ENCODE measurements at places on chromosomes 3 and 15. TPM values are rescaled to one million over a fixed set of nuclear protein-coding genes. Genes with fewer than 3 reads are reported as not detected.
A peak's percentile ranks its signal among the peaks of the same experiment; 100 is the strongest.

GRCh38 chr3:148077318-148077923, 620.3 kb upstream of the AGTR1 start:
- H3K36me3 ChIP-seq, result no peaks in the 10 kb centered on the region
- H3K27me3 ChIP-seq, result no peaks in the 10 kb centered on the region
- no peak overlapping the region for H3K4me3 ChIP-seq
- DNase-seq, result no peak

- H3K27ac ChIP-seq, result peak overlapping the region; percentile 30
- DNase-seq, result peak; percentile 19
- H3K27me3 ChIP-seq, result peaks cover 1% of the 10 kb centered on the region
- no peaks in the 10 kb centered on the region for H3K36me3 ChIP-seq
- H3K4me3 ChIP-seq, result no peak overlapping the region
These were observed 31.2 kb downstream of the RYR3 start for GRCh38 chr15:33341953-33342352.

GRCh38 chr15:60079210-60079609, 75.1 kb downstream of the FOXB1 start:
- H3K27me3 ChIP-seq, result peaks cover 2% of the 10 kb centered on the region
- DNase-seq, result no peak
- no peak overlapping the region for H3K27ac ChIP-seq
- no peak overlapping the region for H3K4me3 ChIP-seq
- no peaks in the 10 kb centered on the region for H3K36me3 ChIP-seq

DNA sequence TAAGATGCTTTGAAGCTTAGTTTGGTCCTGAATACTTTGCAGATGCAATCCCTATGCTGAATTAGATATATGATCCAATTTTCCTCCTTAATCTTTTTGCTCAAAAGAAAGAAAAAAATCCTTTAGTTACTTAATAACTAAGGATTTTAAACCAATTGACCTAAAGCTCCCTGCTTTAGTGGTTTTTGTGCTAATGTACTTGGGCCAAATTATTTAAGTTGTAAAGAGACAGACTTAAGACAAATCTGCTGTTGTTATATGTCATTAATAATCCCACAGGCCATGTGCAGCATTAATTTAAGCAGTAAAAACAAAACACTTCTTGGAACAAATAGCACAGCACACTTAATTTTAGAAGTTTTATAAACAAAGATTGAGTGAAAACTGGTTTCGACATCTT, 776.1 kb upstream of the SEMA6D start:
- DNase-seq, result no peak
- H3K27me3 ChIP-seq, result no peaks in the 10 kb centered on the region
- H3K4me3 ChIP-seq, result no peak overlapping the region
- H3K4me1 ChIP-seq, result no peaks in the 10 kb centered on the region
- H3K27ac ChIP-seq, result no peak overlapping the region

- no peak overlapping the region for H3K27ac ChIP-seq
- no peaks in the 10 kb centered on the region for H3K36me3 ChIP-seq
- H3K4me1 ChIP-seq, result peaks cover 34% of the 10 kb centered on the region
- no peak for DNase-seq
- peaks cover 3% of the 10 kb centered on the region for H3K27me3 ChIP-seq
- no peak overlapping the region for H3K4me3 ChIP-seq
These were observed 39.2 kb upstream of the DLG1 start for GRCh38 chr3:197337656-197338055.

- H3K36me3 ChIP-seq, result no peaks in the 10 kb centered on the region
- H3K27me3 ChIP-seq, result peaks cover 1% of the 10 kb centered on the region
- no peak overlapping the region for H3K27ac ChIP-seq
- DNase-seq, result no peak
These were observed 116.8 kb downstream of the FBLN2 start for GRCh38 chr3:13665582-13666226.

GRCh38 chr3:104990758-104991157, 376.0 kb upstream of the ALCAM start:
- DNase-seq, result no peak
- H3K27me3 ChIP-seq, result peaks cover 2% of the 10 kb centered on the region
- H3K27ac ChIP-seq, result no peak overlapping the region
- peaks cover 4% of the 10 kb centered on the region for H3K4me1 ChIP-seq
- no peaks in the 10 kb centered on the region for H3K36me3 ChIP-seq

- H3K27me3 ChIP-seq, result peaks cover 8% of the 10 kb centered on the region
- H3K4me3 ChIP-seq, result no peak overlapping the region
- peaks cover 43% of the 10 kb centered on the region for H3K4me1 ChIP-seq
- H3K36me3 ChIP-seq, result no peaks in the 10 kb centered on the region
- DNase-seq, result no peak
These were observed 44.6 kb upstream of the LIMD1 start for GRCh38 chr3:45549961-45550360.

DNA sequence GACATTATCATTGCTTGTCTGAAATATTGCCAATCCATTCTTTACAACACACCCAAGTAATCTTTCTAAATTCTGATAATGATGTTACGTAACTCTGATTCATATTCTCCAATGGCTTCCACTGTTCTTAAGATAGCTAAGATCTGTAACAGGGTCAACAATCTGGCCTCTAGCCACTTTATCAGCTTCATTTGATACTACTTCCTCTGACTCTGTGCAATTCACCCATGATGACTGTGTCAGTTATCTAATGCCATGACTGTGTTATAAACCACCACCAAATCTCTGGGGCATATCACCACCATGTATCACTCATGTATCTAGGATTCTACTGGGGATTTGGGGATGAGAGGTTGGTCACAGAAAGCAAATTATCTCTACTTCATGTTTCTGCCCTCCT, 44.0 kb downstream of the CD200 start:
- H3K27me3 ChIP-seq, result peaks cover 2% of the 10 kb centered on the region
- H3K27ac ChIP-seq, result no peak overlapping the region
- H3K36me3 ChIP-seq, result no peaks in the 10 kb centered on the region
- peaks cover 11% of the 10 kb centered on the region for H3K4me1 ChIP-seq
- H3K4me3 ChIP-seq, result no peak overlapping the region
- DNase-seq, result no peak

DNA sequence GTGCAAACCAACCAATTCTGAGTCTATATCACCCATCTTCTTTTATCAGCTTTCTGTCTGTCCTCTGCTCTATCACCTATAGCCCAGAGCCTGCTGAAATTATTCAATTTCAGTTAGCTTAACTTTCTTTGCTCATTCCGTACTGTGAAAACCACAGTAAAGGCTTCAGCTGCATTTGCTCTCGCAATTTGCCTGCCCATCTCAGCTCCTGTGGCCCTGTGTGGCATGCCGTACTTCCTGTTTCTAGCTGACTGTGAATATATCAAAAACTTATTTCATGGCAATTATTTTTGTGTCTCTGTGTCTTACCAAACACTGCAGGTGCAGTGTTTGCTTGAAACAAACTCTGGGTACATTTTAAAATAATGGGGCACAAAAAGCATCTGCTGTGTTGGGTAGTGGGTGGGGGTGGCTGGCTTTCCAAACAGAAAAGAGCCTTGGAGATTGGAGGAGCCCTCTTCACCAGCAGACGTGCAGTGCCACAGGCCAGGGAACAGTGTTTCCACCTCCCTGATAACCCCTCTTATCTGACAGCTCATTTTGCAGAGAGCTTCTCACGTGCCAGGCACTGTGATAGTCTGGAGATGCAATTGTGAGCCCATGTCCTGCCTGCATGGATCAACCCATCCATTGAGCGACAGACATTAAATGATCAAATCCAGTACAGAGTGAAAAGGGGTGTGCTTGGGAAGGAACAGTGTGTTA, 45.2 kb downstream of the GASK1A start:
- no peaks in the 10 kb centered on the region for H3K4me1 ChIP-seq
- no peaks in the 10 kb centered on the region for H3K36me3 ChIP-seq
- no peak for DNase-seq
- no peak overlapping the region for H3K27ac ChIP-seq
- H3K27me3 ChIP-seq, result no peaks in the 10 kb centered on the region

- no peak overlapping the region for H3K4me3 ChIP-seq
- no peak overlapping the region for H3K27ac ChIP-seq
- DNase-seq, result no peak
- peaks cover 18% of the 10 kb centered on the region for H3K4me1 ChIP-seq
- no peaks in the 10 kb centered on the region for H3K27me3 ChIP-seq
These were observed 456.3 kb downstream of the FOXP1 start for GRCh38 chr3:71127052-71127831.

GRCh38 chr3:61444782-61445181, 116.6 kb upstream of the PTPRG start:
- no peak overlapping the region for H3K27ac ChIP-seq
- H3K4me1 ChIP-seq, result no peaks in the 10 kb centered on the region
- DNase-seq, result no peak
- H3K4me3 ChIP-seq, result no peak overlapping the region
- no peaks in the 10 kb centered on the region for H3K36me3 ChIP-seq
- H3K27me3 ChIP-seq, result no peaks in the 10 kb centered on the region

The CLDN18 gene
- total RNA-seq, result not detected

The SERPINI2 gene
- total RNA-seq, result not detected

The DLEC1 gene
- total RNA-seq, result 0.42 TPM

The KBTBD13 gene
- not detected for total RNA-seq

The CNTN6 gene
- total RNA-seq, result 23.2 TPM

The UBP1 gene
- total RNA-seq, result 69.9 TPM

The OR5H2 gene
- not detected for total RNA-seq

The TP63 gene
- total RNA-seq, result not detected

Measured in glutamatergic neuron (in vitro differentiated cells).